ENCODE measurements at places on chromosomes 7 and 10. TPM values are rescaled to one million over a fixed set of nuclear protein-coding genes. Genes with fewer than 3 reads are reported as not detected.

DNA sequence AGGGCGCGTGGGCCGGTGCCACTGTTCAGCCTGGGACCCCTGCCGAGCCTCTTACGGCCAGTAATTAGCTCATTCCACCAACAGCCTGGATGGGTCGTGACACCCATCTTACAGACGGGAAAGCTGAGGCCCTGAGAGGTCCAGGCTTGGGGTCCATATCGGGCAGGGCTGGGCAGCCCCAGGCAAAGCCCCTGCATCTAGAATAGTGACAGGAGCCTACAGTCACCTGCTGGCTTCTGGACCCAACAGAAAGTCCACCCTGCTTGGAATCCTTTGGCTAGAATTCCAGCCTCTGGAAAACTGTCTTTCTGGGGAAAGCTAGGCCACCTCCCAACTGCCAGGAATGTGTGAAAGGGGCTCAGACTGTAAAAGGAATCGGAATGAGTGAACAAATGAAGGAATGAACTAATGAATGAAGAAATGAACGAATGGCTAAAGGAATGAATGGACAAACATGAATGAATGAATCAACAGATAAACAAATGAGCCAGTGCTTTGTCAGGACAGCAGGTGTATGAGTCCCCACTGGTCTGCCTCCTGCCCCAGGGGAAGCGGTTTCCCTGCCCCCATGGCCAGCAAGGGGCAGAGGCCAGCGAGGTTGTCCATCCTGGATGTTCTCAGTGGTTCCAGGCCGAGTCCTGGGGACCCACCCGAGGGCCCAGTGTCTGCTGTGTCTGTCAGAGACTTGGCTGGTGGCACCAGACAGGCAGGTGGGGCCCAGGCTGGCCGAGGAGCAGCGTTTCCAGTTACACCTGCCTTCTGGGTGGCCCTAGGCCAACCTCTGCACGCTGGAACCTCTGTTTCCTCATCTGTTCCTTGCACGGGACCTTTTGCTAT, 24.1 kb upstream of the PDGFA start:
- DNase-seq = no peak

DNA sequence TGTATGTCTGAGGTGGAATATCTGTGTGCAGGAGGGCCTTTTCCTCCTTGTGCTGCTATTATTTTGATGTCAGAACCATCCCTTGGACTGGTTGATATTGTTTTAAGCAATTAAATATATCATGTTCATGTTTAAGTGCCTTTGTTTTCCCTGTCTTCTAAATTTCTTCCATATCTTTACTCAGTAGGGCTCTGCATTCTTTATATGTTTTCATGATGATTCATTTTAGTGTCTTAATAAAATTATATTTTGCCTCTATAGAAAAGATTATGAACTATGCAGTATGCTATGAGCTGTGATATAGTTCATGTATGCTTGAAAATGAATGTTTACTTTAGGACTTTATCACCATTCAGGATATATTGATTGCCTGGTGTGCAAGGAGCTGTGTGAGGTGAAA, 34.8 kb downstream of the AHR start:
- no peak for DNase-seq

DNA sequence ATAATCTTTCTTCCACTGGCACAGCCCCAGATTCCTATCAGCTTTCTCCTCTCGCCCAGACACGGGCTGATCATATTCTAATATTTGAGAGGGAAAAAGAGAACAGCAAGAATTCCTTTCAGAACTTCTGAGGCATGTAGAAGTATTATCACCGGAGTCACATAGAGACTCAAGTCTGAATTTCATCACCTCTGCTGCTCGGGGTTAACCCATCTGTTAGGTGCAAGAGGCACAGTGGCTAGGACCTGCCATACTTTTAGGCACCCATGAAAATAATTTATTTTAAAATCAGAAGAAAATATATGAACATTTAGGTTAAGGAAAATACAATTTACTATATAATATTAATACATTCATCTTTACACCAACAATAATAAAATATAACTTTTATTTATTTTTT, 21.0 kb downstream of the PANK1 start:
- DNase-seq = no peak

DNA sequence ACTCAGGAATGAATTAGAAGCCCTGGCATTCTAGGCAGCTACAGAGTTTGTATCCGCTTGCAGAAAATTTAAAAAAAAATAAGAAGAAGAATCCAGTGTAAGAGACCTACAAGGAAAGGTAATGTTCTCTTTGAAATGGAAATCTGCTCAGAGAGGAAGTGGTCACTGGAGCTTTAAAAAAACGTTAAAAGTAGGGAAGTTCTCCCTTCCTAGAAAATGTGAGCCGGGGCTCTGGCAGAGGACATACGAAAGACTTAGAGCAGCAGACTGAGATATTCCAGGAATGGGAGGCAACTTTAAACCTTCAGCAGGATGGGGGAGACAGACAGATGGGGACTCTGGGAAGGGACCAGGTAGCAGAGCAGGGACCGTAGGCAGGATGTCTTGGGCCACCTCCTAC, 149.4 kb upstream of the NPS start:
- DNase-seq = no peak

- DNase-seq = no peak
These were observed 237.4 kb upstream of the AOAH start for GRCh38 chr7:36961693-36962092.

DNA sequence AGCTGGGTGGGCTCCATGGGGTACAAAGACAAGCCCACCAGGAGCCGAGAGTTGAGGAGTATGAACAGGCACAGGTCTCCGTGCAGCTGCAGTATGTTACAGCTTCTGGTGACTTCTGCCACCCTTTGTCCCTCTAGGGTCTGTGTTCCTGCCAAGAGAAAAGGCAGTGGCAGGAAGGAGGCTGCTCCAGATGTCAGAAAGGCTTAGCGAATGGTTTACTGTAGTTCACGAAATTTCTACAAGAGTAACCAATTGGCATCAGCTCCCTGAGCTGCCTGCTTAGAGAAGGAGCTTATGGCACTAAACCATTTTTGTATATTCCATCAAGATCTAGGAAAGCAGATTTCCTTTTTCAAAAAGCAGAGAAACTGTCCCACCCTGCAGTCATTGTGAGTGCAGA, 48.2 kb upstream of the TMEM72 start:
- peak; percentile 6 for DNase-seq

DNA sequence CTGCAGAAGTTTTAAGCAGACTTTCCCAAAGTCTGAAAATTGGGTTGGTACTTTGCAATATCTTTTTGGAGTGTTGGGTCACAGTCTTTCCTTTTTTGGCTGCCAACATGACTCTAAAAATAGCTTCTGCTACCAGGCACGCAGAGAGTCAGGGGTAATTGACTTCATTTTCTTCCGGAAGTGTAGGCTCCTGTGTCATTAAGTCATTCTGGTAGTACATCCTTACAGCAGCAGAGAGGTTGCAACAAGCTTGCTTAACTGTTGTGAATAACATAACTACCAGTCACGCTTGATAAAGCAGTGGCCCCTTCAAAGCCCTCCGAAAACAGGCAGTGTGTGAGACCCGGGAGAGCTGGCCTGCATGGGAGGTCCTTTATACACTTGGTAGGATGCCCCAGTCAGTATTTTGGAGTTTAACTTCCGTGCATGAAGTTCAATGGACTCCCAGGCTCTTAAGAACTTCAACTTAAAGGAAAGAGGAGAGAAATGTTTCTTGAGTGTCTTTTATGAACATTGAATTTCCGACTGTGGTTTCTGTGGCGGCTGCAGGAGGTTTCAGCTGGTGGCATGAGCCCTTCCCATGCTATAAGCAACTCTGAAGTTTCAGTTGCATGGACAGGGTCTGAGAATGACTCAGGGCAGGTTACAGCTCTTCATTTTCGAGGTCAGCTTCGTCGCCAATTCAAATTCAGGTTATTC, 310.7 kb downstream of the GALNT17 start:
- no peak for DNase-seq

TRIM74 gene
- 3.3 TPM for total RNA-seq

VWC2 gene
- 0.19 TPM for total RNA-seq

WAC gene
- total RNA-seq = 174 TPM

ARMC3 gene
- 20.3 TPM for total RNA-seq

KCNIP2 gene
- 5.6 TPM for total RNA-seq

CCNY gene
- total RNA-seq = 132 TPM

ANKRD2 gene
- 0.43 TPM for total RNA-seq

All from testis (tissue), 5 donors.